Activated naive CD4-positive, alpha-beta T cell treated with Interleukin-2 at 50 U/mL for 16 hours (primary cell): ENCODE measurements at places on chromosomes 1 and 21.

DNA sequence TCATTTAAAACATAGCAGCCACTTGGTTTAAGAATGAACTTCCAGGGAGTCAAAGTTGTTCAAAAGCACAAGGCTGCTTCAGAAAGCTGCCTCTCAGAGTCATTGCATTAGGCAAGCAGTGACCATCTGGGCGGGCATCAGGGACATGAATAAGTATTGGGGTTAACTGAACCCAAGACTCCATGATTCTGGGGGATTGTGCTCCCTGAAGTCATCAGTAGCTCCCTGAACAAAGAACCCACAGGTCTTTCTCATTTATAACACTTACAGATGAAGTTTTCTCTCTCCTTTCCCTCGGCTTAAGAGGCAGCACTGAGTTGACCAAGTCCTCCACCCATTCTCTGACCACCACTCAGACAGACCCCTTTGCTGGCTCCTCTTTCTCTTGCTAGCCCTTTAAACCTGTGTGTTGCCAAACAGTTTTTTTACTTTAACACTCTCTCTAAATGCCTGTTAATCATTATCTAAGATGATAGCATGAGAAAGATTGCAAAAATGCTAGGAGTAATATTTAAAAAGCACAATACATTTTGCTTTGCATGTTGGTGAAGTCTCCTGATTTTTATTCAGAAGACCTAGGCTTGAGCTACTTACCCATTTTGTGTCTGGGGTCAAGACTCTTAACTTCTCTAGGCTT is 77.0 kb upstream of the ARHGAP29 start:
- DNase-seq: no peak

DNA sequence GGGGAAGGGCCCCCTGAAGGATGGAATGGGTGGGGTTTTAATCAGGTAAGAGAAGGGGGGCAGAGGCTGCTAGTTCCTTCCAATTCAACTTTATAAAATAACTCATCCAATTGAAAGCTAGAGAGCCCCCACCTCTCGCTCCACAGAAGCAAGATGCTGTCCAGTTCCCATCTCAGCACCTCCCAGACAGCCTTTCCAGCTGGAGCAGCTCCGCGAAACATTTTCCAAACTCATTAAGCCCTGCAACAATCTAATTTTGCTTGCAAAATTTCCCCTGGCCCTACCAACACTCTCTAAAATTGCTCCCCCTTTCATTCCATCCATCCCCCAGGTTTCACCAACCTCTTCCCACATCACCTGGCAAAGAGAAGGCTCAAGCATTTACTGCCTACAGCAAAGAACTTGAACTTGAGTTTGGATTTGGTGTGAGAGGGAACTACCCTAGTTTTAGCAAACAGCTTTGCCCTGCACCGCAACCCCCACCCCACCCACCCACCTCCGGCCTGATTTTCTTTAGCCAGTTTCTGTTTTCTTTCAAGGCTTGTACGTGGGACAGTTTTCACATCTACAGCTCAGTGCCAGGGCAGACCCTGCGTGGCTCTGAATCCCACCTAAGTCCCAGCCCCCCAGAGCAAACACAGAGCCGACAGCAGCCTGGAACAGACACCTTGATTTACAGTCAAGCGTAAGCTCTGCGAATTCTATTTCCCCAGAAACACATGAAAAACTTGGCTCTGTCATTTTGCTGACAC is 46.7 kb downstream of the SYF2 start:
- DNase-seq: no peak

GRCh38 chr1:84089867-84090266 is 54.2 kb upstream of the PRKACB start:
- DNase-seq: no peak

- DNase-seq: no peak
Measured at GRCh38 chr1:172629170-172629569, 29.7 kb upstream of the FASLG start.
